ENCODE measurements at places on chromosomes 6 and 20. TPM values are rescaled to one million over a fixed set of nuclear protein-coding genes. Genes with fewer than 3 reads are reported as not detected.

The LIN28B gene
- not detected for total RNA-seq

The SERPINB6 gene
- 122 TPM for total RNA-seq

The RNF5 gene
- 63.8 TPM for total RNA-seq

The ESR1 gene
- total RNA-seq = 16.5 TPM

The APOM gene
- 0.53 TPM for total RNA-seq

The RSPO4 gene
- total RNA-seq = 0.94 TPM

The OSTM1 gene
- total RNA-seq = 43.2 TPM
